ENCODE measurements at places on chromosomes 12 and 14. TPM values are rescaled to one million over a fixed set of nuclear protein-coding genes. Genes with fewer than 3 reads are reported as not detected.

COCH gene
- 25.2 TPM for total RNA-seq

GALNT8 gene
- not detected for total RNA-seq

B4GALNT3 gene
- 0.69 TPM for total RNA-seq

ZBTB1 gene
- 24.2 TPM for total RNA-seq

TMEM229B gene
- total RNA-seq: 0.21 TPM

Measured in A549 treated with Hydrocortisone at 1 μM for 4 hours (cell line).